Activated CD4-positive, alpha-beta memory T cell treated with anti-CD3 and anti-CD28 coated beads for 36 hours (primary cell): ENCODE measurements at places on chromosomes 4 and X. TPM values are rescaled to one million over a fixed set of nuclear protein-coding genes. Genes with fewer than 3 reads are reported as not detected.

Gene MAGEB10
- not detected for total RNA-seq

Gene ATP2B3
- total RNA-seq = not detected

Gene RHOXF2B
- total RNA-seq = not detected

Gene MAGIX
- total RNA-seq = 1.0 TPM

Gene PPARGC1A
- not detected for total RNA-seq

Gene CT47B1
- total RNA-seq = not detected

Gene PSAPL1
- total RNA-seq = not detected

Gene SOX3
- total RNA-seq = not detected

- no peak overlapping the region for H3K27ac ChIP-seq
- H3K4me1 ChIP-seq = no peaks in the 10 kb centered on the region
- DNase-seq = no peak
- no peaks in the 10 kb centered on the region for H3K36me3 ChIP-seq
- H3K27me3 ChIP-seq = no peaks in the 10 kb centered on the region
Measured at GRCh38 chr4:3440011-3440410, 1.8 kb upstream of the HGFAC start.

DNA sequence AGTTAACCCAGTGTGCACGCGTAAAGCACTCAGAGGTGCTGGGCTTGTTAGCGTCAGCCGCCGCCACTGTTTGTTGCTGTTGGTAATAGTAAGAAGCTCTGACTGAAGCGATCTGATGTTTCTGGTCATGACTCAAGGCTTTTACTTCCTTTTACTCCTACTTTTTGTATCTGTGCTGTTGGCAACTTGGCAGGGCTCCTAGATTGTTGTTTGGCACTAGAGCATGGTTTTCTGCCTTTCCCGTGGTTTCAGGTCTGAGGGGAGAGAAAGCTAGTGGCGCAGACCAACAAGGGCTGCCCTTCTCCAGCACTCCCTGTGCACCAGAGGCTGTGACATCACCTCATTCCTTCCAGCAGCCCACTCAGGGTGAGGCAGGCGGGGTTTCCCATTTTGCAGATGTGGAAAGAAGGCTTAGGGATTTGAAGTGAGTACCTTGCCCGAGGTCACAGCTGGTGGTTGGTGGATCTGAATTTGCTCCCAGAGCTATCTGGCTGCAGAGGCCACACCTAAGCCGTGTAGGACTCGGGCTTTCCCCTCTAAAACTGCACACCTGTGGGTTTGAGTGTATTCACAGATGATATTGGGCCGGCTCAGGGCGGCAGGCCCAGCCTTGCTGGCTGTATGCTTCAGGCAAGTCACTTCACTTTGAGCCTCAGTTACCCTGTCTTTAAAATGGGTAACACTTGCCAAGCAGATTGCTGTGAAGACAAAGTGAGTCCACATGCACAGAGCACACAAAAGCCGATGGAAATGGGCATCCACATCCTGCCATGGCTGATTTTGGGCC lies 51.2 kb upstream of the TADA2B start:
- H3K4me1 ChIP-seq = peaks cover 46% of the 10 kb centered on the region
- peaks cover 7% of the 10 kb centered on the region for H3K36me3 ChIP-seq
- no peak overlapping the region for H3K27ac ChIP-seq

DNA sequence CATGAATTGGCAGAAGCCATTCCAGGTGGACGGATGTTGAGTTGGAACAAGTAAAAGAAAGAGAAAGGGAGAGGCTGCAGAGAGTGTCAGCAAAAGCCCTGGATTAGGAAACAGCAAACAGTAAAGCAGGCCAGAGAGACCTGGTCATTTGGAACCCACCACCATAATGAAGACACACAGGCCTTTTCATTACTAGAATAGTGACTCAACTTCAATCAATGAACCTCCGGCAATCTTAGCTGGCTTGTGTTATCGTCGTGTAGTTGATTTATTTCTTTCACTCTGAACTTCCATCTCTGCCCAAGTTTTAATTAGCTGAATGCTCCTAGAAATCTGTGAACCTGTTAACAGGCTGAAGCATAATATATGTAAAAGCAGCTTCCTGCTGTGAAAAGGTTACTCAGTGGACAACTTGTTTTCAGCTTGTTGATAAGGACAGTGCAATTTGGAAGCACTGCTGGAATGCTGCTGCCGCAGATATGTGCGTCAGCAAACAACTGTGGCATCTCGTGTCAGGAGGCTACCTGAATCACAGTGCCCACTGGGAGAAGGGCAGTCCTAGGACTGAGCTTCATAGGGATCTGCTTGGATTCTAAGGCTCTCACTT lies 68.8 kb downstream of the SPANXN4 start:
- no peaks in the 10 kb centered on the region for H3K4me1 ChIP-seq
- H3K27me3 ChIP-seq = no peaks in the 10 kb centered on the region

DNA sequence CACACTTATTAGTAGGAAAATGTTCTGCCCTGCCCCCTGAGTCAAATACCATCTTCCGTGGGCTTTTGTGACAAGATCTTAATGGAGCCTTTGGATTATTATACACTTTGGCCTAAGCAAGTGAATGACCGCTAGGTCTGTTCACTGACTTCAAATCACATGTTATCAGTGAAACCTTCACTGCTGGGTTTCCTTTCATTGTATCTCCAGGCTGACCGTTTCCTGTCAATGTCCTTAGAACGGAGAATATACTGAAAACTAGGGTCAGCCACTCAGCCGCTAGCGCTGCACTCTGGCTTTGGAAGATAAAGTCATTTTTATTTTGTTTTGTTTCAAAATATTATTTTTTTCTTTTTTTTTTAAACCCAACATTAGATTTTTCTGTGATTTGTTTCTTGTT lies 107.0 kb upstream of the TLL1 start:
- no peaks in the 10 kb centered on the region for H3K4me1 ChIP-seq
- no peaks in the 10 kb centered on the region for H3K36me3 ChIP-seq
- H3K27me3 ChIP-seq = no peaks in the 10 kb centered on the region
- DNase-seq = no peak
- no peak overlapping the region for H3K4me3 ChIP-seq

GRCh38 chr4:139401368-139401767 lies 52.6 kb upstream of the RAB33B start:
- no peaks in the 10 kb centered on the region for H3K4me1 ChIP-seq
- H3K27ac ChIP-seq = no peak overlapping the region
- no peak overlapping the region for H3K4me3 ChIP-seq
- H3K36me3 ChIP-seq = peaks cover 11% of the 10 kb centered on the region
- DNase-seq = no peak
- H3K27me3 ChIP-seq = no peaks in the 10 kb centered on the region

GRCh38 chr4:1661695-1662094 lies 22.4 kb downstream of the FAM53A start:
- no peaks in the 10 kb centered on the region for H3K4me1 ChIP-seq
- DNase-seq = no peak

DNA sequence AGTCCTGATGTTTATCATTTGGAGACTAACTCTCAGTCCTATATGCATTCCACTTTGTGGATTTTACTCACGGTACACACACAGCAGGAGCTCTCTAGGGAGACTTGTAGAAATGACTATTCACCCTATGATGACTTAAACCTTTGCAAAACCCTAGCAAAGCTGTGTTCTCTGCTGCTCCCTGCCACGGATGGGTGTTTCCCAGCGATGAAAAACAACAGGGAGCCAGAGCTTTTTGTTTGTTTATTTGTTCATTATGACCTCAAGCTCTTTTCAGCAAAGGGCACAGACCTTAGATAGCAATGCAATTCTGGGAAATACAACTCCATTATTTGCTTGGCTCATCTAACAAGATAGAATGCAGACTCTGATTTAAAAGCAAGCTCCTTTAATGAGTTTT lies 156.6 kb downstream of the GRIA3 start:
- H3K27ac ChIP-seq = no peak overlapping the region
- no peak overlapping the region for H3K4me3 ChIP-seq
- H3K36me3 ChIP-seq = no peaks in the 10 kb centered on the region
- H3K4me1 ChIP-seq = no peaks in the 10 kb centered on the region

DNA sequence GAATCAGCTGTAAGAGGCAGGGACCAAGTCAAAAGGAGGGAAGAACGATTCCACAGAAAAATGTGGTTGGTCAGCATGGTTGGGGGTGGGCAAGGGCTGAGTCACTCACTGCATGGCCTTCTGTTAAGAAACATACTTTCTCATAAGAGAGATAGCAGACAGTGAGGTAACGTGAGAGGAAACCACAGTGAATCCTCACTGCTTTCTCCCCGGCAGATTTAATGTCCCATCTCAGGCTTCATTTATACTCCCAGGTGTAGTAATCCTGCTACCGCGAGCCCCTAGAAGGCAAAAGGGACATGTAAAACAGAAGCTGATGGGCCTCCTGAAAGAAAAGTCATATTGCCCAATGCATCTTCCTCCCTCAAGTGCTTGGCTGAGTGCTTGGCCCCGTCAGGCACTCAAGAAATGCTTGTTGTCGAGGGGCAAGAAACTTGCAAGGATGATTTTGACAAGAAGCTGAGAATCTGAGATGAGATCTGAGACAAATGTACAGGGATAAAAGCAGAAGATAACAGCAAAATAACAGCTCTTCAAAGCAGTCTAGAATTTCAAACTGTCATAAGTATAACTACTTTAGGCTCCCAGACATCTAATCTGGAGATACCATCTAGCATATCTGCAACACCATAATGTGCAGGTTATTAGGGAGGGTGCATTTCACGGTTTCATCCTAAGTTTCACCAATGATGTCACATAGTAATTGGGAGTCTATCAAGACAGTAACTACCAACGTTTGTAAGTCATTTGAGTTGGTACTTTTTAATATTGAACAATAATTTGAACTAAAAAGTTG lies 40.2 kb downstream of the SH3KBP1 start:
- H3K4me3 ChIP-seq = peak overlapping the region; percentile 52
- no peaks in the 10 kb centered on the region for H3K27me3 ChIP-seq
- peak; percentile 66 for DNase-seq
- H3K4me1 ChIP-seq = peaks cover 51% of the 10 kb centered on the region
- H3K36me3 ChIP-seq = no peaks in the 10 kb centered on the region
- H3K27ac ChIP-seq = peak overlapping the region; percentile 91

- H3K27me3 ChIP-seq = peaks cover under 1% of the 10 kb centered on the region
- no peak overlapping the region for H3K4me3 ChIP-seq
- no peak overlapping the region for H3K27ac ChIP-seq
- no peak for DNase-seq
Measured at GRCh38 chr4:112894480-112894879, 155.0 kb upstream of the ANK2 start.

DNA sequence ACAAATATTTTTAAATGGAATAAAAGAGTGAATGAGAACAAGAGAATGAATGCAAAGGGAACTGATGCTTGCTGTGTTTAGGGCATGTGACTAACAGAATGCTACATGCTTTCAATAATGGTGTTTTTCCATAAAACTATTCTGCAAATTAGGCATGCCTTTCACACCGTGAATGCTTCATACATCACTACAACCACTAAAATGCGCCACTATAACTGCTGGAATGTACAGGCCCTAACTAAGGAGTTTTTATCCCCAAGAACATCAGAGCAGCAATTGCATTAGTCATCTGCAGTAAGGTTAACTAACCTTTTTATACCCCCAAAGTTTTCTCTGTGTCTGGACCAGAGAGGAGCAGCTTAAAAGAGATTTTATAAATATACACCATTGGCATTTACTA lies 190.4 kb downstream of the ARAP2 start:
- no peak for DNase-seq
- no peaks in the 10 kb centered on the region for H3K4me1 ChIP-seq
- no peak overlapping the region for H3K27ac ChIP-seq
- H3K36me3 ChIP-seq = no peaks in the 10 kb centered on the region
- H3K4me3 ChIP-seq = no peak overlapping the region
- no peaks in the 10 kb centered on the region for H3K27me3 ChIP-seq

DNA sequence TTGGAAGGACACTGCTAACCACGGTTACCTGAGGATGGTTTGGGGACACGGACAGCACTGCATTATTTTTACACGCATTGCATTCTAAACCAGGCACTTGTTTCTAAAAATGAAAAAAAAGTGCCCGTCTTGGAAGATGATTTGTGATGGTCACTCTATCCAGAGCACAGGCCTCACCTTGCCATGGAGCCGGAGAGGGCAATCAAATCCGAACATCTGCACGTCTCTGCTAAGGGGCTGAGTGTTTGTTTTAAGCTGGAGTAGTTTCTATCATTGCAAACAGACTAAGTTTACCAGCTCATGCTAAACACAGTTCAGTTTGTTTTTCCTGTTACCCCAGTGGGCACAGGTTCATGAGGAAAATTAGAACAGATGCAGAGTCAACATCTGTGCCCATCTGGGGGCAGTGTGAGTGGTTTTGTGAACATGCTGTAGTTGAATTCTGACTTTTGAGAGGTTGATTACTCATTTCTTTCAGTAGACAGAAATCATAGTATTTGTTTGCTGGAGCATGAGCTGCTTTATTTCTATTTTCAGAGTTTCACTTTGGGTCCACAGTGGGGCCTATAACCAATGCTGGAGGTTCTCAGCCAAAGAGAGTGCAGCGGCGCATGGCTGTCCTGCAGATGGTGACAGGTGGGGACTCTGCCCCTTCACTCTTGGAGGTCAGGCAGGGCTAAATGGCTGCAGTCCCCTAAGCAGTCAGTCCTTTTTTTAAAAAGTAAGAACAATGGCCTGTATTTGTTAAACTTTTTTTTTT lies 65.4 kb upstream of the ENPP6 start:
- peak overlapping the region; percentile 91 for H3K27ac ChIP-seq
- no peak overlapping the region for H3K4me3 ChIP-seq
- peaks cover 4% of the 10 kb centered on the region for H3K27me3 ChIP-seq

- no peak for DNase-seq
- no peak overlapping the region for H3K27ac ChIP-seq
- H3K4me1 ChIP-seq = no peaks in the 10 kb centered on the region
- H3K27me3 ChIP-seq = no peaks in the 10 kb centered on the region
- H3K36me3 ChIP-seq = peaks cover 11% of the 10 kb centered on the region
Measured at GRCh38 chr4:101081695-101082369, 265.5 kb downstream of the PPP3CA start.

- H3K27ac ChIP-seq = no peak overlapping the region
- DNase-seq = no peak
- H3K36me3 ChIP-seq = peaks cover 6% of the 10 kb centered on the region
- no peaks in the 10 kb centered on the region for H3K27me3 ChIP-seq
- no peak overlapping the region for H3K4me3 ChIP-seq
Measured at GRCh38 chr4:150769248-150769647, 187.3 kb downstream of the MAB21L2 start.

- H3K36me3 ChIP-seq = no peaks in the 10 kb centered on the region
- peaks cover 4% of the 10 kb centered on the region for H3K4me1 ChIP-seq
- no peaks in the 10 kb centered on the region for H3K27me3 ChIP-seq
- no peak for DNase-seq
- H3K4me3 ChIP-seq = no peak overlapping the region
- no peak overlapping the region for H3K27ac ChIP-seq
Measured at GRCh38 chrX:135416546-135416945, 5.2 kb upstream of the SMIM10L2A start.

DNA sequence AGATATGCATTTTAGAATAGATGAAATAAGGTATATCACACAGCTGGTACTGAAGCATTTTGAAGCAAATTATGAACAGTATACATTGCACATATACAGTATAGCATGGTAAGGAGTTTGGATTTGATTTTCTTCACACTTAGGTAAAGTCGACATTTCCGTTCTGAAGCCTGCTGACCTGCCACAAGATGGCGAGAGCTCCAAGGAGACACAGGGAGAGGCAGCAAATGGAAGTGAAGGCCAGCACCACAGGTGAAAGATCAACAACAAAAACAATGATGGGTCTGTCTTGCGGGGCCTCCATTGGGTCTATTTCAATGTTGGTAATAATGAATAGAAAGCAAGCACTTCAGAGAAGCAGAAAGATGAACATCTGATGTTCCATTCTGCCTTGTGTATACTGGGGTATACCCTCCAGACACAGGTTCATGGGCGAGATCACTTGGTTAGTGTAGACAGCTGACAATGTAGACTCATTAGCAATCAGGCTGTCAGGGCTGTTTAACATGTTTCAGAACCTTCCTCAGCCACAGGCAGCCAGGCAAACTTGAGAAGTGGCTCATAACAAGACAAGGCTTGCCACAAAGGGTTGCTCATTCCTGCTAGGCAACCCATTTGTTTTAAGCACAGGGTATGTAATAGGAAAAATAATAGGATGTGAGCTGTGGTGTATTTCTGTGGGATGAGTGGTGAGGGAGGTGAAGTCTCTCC lies 21.4 kb upstream of the NOX1 start:
- H3K27ac ChIP-seq = no peak overlapping the region
- DNase-seq = peak; percentile 32
- no peaks in the 10 kb centered on the region for H3K36me3 ChIP-seq
- H3K4me1 ChIP-seq = no peaks in the 10 kb centered on the region
- no peaks in the 10 kb centered on the region for H3K27me3 ChIP-seq
